ENCODE measurements at places on chromosomes 2 and 18.

GRCh38 chr2:175007510-175007909 is 2.3 kb upstream of the CHN1 start:
- DNase-seq, result no peak

- DNase-seq, result no peak
Observed at GRCh38 chr2:2575870-2576386, 244.9 kb upstream of the MYT1L start.

GRCh38 chr2:219159771-219160185 is 837 bp downstream of the NHEJ1 start:
- DNase-seq, result no peak

GRCh38 chr18:49994410-49994809 is 181.1 kb upstream of the ACAA2 start:
- no peak for DNase-seq

- DNase-seq, result no peak
Observed at GRCh38 chr2:206918263-206918662, 21.1 kb upstream of the CPO start.

- no peak for DNase-seq
Observed at GRCh38 chr2:23465936-23466335, 81.0 kb downstream of the KLHL29 start.

DNA sequence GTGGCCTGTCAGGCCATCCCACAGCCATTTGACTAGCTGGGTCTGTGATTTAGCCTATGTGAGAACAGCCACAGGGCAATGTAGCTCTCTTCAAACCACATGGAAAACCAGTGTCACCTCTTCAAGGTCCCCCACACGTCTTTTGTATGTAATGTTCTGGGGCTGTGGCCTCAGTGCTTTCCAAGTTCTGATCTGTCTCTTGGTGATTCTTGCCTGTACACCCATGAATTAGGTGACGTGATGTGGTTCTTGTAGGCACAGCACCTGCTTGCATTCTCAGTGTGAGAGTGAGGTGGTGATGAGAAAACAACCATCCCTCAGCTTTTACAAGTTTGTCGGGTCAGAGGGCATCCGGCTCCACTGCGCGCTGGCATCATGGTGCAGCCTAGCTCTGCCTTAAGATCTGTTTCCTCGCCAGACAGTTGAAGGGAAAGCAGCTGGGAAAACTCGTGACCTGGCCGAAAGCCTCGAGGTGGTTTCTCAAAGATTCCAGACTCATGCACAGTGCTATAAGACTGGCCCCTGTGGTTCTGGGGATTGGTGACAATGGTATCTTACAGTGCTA is 125.8 kb downstream of the TANC1 start:
- DNase-seq, result no peak

DNA sequence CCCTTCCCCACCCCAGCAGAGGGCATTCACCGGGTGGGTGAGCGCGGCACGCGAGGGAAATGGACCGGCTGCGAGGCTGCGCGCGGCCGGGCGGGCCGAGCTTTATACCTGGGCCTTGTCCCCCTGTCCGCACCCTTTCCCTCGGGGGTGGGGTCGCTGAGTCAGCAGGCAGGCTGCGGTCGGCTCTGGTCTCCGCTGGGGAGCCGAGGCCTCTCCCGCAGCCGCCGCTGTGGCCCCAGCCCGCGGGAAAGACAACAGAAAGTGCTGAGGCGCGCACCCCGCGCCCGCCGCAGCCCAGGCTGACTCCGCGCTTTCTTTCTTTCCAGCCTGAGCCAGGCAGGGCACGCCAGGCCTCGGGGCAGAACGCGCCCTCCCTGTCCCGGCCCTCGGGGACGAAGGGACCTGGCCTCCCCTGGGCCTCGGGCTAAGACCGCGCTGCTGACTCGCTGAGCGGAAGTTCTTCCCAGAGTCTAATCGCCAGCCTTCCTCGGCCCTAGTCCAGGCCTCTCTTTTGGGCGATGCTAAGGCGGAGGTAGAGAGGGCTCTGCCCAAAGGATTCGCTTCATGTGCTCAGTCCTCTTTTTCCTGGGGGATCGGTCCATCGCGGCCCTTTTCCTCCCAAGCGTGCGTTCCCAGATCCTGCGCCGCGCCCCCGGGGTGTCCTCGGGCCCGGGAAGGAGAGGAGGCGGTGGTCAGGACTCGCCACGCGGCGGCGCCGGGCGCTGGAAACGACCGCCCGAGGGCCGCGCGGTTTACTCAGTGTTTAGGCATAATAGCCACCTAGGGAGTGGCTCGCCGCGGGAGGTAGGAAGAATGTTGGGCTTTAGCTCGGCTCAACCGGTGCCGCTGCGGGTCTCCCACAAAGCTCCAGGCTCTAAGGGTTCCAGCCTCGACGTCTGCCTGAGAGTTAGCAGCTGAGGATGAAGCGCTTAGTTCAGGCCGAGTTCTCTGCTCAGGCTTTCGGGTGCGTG is at the start of gene CRYBA2:
CRYBA2 (minus strand) TSS at position 78 of the 971 bp plus-strand sequence. CDS start 246 bp downstream, outside the sequence.
- no peak for DNase-seq

- DNase-seq, result no peak
Observed at GRCh38 chr18:79429381-79429780, 33.7 kb downstream of the NFATC1 start.

Measured in T-helper 2 cell (primary cell).